Upper lobe of right lung (tissue), 1 donor: ENCODE measurements at places on chromosomes 1 and 21. TPM values are rescaled to one million over a fixed set of nuclear protein-coding genes. Genes with fewer than 3 reads are reported as not detected.

DNA sequence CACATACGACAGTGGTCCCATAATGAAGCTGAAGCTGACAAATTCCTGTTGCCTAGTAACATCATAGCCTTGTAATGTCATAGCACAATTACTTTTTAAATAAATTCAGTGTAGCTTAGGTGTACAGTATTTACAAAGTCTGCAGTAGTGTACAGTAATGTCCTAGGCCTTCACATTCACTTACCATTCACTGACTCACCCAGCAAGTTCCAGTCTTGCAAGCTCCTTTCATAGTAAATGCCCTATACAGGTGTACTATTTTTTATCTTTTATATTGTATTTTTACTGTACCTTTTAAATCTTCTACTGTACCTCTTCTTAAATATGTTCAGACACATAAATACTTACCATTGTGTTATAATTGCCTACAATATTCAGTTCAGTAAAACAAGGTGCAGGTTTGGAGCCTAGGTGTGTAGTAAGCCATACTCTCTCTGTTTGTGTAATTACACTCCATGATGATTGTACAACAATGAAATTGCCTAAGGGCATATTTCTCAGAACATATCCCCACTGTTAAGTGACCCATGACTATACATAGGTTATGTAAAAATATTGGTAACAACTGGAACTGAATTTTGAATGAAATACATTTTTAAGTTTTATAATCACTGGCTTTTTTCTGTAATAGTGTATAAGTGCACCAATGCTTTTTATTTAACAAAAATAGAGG is 33.5 kb upstream of the ADAM30 start:
- DNase-seq = no peak

The AXDND1 gene
- total RNA-seq = not detected

- DNase-seq = no peak
Measured at GRCh38 chr1:48536477-48536876, 64.5 kb upstream of the SPATA6 start.

DNA sequence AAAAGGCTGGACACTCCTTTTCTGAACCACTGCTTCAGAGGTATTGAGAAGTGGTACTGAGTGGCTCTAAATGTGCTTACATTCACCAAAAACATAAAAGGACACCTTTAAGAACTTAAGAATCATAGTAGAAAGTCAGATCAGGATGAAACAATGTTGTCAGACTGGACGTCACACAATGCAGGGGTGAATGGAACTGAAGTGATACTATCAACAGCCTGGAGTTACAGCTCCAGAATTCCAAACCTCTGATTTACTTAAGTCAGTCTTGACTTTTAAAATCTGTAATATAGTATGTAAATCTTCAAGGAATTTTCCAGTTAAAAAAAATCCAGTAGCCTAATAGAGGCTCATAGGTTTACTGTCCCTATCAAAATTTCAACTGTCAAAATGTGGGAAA is 19.3 kb downstream of the ELK4 start:
- DNase-seq = no peak

GRCh38 chr1:151142411-151143056 is 3.9 kb downstream of the SEMA6C start:
- DNase-seq = no peak

DNA sequence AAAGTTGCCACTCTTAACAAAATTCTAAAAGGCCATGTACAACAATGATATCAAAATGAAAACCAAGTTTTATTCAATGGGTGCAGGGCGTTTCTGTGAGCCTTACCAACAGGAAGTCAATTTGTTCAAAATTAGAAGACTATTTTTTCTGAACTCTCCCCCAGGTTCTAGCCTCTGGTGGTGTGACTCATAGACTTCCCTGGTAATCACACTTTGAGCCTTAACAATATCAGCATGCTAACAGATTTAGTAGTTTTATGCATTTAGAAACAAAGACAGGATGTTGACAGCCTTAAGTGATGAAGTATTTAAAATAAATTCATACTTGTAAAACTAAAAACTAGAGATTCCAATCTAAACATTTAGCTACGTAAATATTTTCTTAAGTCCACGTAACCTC is 88.4 kb downstream of the LRRC8C start:
- DNase-seq = no peak

The CCDC17 gene
- 5.0 TPM for total RNA-seq

GRCh38 chr1:207750631-207751305 is 1.1 kb upstream of the CD46 start:
- no peak for DNase-seq

The LCE1E gene
- not detected for total RNA-seq

DNA sequence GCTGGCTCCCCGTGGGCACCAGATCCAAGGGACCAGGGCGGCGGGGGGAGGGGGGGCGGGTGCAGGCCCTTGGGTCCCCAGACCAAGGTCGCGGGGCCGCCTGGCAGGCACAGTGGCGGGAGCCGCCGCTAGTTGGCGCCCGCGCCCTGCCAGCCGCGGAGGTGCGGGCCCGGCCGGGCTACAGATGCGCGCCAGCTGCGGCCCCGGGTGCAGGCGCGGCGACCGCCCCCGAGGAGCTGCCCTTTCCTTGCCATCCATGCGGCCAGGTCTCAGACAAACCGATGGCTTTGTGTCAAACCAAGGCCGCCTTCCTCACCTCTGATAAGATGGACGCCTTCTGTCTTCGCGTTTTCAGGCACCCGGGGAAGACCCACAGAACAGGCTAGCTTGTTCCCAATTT is 2.2 kb upstream of the RUNX3 start:
- peak; percentile 78 for DNase-seq

DNA sequence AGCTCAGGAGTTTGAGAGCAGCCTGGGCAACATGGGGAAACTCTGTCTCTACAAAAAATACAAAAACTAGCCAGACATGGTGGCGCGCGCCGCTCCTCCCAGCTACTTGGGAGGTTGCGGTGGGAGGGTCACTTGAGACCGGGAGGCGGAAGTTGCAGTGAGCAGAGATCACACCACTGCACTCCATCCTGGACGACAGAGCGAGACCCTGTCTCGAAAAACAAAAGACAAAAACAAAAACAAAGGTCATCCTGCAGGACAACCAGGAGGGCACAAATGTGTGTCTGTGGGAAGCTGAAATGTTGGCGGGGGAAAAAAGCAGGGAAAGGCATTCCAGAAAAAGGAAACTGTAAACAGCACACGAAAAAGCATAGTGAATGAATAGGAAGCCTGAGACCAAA is 104.1 kb upstream of the HNRNPU start:
- DNase-seq = no peak

The DNASE2B gene
- 21.7 TPM for total RNA-seq

DNA sequence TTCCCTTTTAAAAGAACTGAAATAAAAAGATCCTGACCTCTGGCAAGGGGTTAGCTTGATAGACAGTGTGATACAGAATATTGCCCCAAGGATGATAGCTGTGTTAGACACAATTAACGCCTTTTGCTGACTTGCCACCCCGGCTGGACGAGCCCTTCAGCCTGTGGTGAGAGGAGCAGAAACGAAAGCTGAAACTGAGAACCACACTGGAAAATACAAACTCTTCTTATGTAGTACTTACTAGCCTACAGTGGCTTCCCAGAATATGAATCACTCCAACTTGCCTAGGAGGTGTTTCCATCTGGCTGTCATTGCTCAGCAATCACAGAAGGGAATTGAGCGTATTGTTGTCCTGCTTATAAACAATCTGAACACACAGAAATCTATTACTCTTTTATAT is 22.9 kb downstream of the SAMSN1 start:
- no peak for DNase-seq

- DNase-seq = no peak
Measured at GRCh38 chr1:108327534-108328466, 83.9 kb upstream of the NBPF4 start.

DNA sequence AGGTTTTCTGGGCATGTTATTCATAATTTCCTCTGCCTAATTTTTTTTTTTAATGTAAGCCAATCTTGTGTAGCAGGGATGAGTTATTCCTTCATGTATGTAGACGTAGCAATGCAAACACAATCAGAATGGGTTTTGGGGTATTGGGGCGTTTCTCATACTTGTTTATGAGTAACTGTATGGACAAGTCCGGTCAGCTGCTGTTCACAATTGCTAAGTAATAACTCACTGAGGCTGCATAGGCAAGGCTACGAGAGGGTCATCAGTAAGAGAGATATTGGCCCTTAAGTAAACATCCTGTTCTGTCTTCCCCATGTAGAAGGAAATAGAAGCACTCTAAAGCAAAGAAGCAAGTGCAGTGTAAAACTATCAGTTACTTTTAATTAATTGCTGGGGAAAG is 9.5 kb upstream of the TARS2 start:
- no peak for DNase-seq

The CFHR2 gene
- total RNA-seq = not detected

- peak; percentile 86 for DNase-seq
Measured at GRCh38 chr1:225813214-225813964, 3.5 kb downstream of the EPHX1 start.

DNA sequence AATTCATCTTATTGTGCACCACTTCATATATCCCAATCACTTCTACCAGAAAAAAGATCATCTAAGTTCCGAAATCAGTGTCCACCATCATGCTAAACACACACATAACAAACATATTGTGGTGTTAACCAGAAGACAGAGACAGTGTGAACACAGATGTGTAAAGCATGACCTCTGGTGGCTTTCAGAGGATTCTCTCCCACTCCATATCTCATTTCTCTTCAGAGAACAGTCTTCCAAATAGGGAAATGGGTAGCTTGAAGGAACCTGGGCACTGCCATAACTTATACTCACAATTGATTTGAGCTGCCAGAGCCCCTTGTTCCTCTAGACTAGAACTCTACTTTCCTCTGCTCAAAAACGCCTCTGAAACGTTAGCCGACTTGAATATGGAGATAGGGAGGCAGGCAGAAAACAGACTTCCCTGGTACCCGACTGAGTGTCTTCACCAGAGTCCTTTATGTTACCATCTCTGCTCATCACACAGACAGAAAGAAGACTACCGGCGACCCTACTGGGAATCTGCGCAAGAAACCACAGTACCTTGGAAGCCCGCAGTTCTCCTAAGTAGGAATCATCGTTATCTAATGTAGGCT is 1.8 kb upstream of the ELAPOR1 start:
- no peak for DNase-seq

DNA sequence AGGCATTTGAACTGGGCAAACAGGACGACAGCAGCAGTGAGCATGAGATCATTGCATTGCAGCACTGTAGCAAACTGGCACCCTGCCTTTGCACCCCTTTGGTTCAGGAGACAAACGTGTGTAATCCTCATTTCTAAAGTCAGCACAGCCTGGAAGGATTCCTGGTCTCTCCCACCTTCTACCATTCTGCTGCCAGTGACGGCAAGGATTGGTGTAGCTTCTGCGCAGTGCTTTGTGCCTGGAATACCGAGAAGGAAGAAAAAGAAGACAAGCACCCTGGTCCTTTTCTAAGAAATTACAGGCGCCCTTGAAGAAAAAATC is 805.3 kb downstream of the USP25 start:
- peak; percentile 69 for DNase-seq

The NOS1AP gene
- total RNA-seq = 4.9 TPM

The GUK1 gene
- total RNA-seq = 203 TPM

The VCAM1 gene
- 8.1 TPM for total RNA-seq

GRCh38 chr1:229675396-229675795 is 49.3 kb downstream of the URB2 start:
- no peak for DNase-seq

GRCh38 chr1:111205714-111206050 is 5.2 kb upstream of the DENND2D start:
- no peak for DNase-seq

The SNX27 gene
- total RNA-seq = 62.1 TPM

DNA sequence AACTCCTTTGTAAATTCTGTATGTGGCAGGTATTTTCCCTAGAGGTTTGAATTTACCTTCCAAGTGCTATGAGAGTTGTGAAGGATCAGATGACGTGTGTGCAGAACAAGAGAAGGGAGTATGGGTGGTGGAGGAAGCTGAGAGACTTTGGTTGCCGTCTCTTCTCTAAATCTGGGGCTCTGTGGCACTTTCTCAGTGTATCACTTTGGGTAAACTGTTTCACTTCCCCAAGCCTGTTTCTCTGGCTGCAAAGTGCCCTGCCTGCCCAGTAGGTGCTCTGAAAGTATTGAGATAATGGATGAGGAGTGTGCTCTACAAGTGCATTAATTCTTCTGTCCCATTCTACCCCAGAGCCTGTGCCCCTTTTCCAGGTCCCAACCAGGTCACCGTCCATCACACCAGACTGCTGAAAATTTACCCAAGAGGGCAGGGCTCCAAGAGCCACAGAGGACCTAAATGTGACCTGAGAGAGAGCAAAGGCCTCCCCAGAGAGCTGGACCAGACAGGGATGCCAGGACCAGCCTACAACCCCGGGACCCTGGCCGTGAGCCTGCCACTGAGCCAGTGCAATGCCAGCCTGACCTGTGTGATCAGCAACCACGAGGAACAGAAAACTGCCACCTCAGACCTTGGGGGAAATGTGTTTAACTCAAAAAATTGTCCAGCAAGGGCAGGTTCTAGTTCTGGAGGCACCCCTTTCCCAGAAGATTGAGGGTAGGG is 131.6 kb upstream of the ETV3 start:
- DNase-seq = no peak

- DNase-seq = no peak
Measured at GRCh38 chr1:117122330-117123025, 929 bp upstream of the TRIM45 start.

DNA sequence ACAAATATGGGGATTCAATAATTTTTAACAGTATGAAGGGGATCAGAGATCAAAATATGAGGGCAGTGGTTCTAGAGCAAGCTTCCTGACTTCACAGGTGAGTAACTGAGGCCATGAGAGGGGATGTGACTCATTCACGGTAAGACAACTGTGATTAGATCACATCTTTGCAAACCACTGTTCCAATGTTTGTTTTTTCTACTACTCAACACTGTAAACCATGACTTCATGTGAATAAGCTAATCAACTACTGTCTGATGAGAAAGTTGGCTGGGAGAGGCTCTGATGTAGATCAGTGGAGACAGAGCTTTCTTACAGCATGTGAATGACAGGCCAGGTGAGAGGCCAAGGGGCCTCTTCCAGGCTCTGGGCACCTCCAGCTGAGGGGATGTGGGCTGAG is 84.7 kb downstream of the BRINP2 start:
- no peak for DNase-seq

The LRRC7 gene
- total RNA-seq = not detected

GRCh38 chr1:9690440-9691107 is 39.0 kb downstream of the PIK3CD start:
- DNase-seq = no peak

DNA sequence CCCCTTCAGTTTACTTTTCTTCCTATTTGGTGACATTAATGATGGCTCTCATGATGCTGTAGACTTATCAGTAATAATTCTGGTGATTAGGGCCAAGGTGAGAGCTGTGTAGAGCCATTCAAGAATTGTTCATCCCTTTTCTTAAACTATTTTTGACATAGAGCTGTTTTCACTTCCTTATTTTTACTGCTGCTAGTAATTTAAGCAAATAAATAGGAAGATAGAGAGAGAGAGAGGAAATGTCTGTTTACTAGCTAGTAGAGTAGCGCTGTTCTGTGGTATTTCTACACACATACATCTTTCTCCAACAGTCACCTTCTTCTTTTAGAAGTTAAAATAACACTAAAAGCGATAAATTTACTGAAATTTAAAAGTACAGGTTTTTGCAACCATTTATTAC is 678.0 kb upstream of the ZP4 start:
- DNase-seq = no peak

- peak; percentile 78 for DNase-seq
Measured at GRCh38 chr1:64505232-64505943, 35.5 kb downstream of the CACHD1 start.
